Mammary microvascular endothelial cell (primary cell): ENCODE measurements at places on chromosomes 13 and 19. TPM values are rescaled to one million over a fixed set of nuclear protein-coding genes. Genes with fewer than 3 reads are reported as not detected.

The VRK3 gene
- 27.2 and 28.0 TPM in 2 replicates for total RNA-seq

The OSCAR gene
- total RNA-seq = not detected in 2 replicates

The LSM14A gene
- total RNA-seq = 49.4 and 50.6 TPM in 2 replicates

The FAM124A gene
- total RNA-seq = 15.5 and 18.4 TPM in 2 replicates

The THSD8 gene
- total RNA-seq = not detected in 2 replicates

The PCDH9 gene
- total RNA-seq = 1.7 and 2.2 TPM in 2 replicates

The KIR3DL1 gene
- total RNA-seq = not detected in 2 replicates

The CAMSAP3 gene
- 0.10 TPM in 1 of 2 replicates, not detected in the other for total RNA-seq

The TEX29 gene
- not detected in 2 replicates for total RNA-seq

The ABCC4 gene
- 16.4 and 20.0 TPM in 2 replicates for total RNA-seq

The URAD gene
- total RNA-seq = not detected in 2 replicates

The USHBP1 gene
- 16.5 and 23.6 TPM in 2 replicates for total RNA-seq

The ZNF878 gene
- 0.59 and 0.80 TPM in 2 replicates for total RNA-seq

The CGB5 gene
- total RNA-seq = not detected in 2 replicates

The ANGPTL8 gene
- total RNA-seq = not detected in 2 replicates

The ABHD13 gene
- 6.5 and 7.7 TPM in 2 replicates for total RNA-seq

The SOX1 gene
- not detected in 2 replicates for total RNA-seq

The FBXO17 gene
- total RNA-seq = 2.1 and 6.5 TPM in 2 replicates

The CCL25 gene
- total RNA-seq = not detected in 2 replicates

The ZSCAN22 gene
- 1.6 and 1.9 TPM in 2 replicates for total RNA-seq

The SLC6A16 gene
- 0.07 and 0.10 TPM in 2 replicates for total RNA-seq

The TTYH1 gene
- not detected in 2 replicates for total RNA-seq

The SPACA4 gene
- total RNA-seq = not detected in 2 replicates

The TINCR gene
- 0.15 and 0.53 TPM in 2 replicates for total RNA-seq

The ZNF681 gene
- total RNA-seq = 1.3 TPM in 2 replicates

The NCAN gene
- 0.07 TPM in 1 of 2 replicates, not detected in the other for total RNA-seq

The LPAR6 gene
- total RNA-seq = 15.1 and 19.9 TPM in 2 replicates

The GRIN2D gene
- 0.40 and 0.64 TPM in 2 replicates for total RNA-seq

The TNNI3 gene
- not detected in 2 replicates for total RNA-seq

The NLRP7 gene
- not detected in 2 replicates for total RNA-seq

The FSD1 gene
- total RNA-seq = 7.9 and 9.6 TPM in 2 replicates

The MATK gene
- total RNA-seq = not detected in 2 replicates

The C19orf85 gene
- not detected in 2 replicates for total RNA-seq

The TSSK6 gene
- total RNA-seq = 0.10 and 0.13 TPM in 2 replicates

The PPFIA3 gene
- 3.4 and 3.9 TPM in 2 replicates for total RNA-seq
